ENCODE measurements at places on chromosomes 7 and 10. TPM values are rescaled to one million over a fixed set of nuclear protein-coding genes. Genes with fewer than 3 reads are reported as not detected.
A peak's percentile ranks its signal among the peaks of the same experiment; 100 is the strongest.

Gene PKD1L1
- total RNA-seq, result 0.18 TPM

Gene ZNF727
- not detected for total RNA-seq

DNA sequence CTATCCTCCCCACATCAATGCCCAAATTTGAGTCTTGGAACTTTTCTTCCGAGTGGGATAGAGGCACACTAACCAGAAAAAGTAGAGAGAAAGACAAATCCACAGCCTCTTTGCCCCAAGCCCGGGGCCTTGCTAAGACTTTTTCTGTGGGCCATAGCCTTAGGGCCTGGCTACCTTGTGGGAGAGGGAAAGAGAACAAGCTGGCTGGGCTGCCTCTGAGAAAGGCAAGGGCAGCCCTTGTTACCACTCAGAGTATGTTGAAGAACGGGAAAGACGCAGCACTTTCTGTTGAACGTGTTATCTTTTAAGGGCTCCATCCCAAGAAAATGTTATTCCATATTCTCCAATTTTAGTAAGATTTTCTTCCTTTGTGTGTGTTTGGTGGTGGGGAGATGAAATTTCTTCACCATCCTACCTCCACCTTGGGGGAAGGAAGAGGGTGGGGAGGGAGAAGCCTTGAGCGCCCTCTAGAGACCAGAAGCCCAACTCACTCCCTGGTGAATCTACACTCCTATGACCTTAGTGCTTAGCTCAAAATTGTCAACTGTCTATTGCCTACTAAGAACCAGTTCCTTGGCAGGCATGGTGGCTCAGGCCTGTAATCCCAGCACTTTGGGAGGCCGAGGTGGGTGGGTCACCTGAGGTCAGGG, 3.9 kb upstream of the NRF1 start:
- H3K36me3 ChIP-seq, result peaks cover 20% of the 10 kb centered on the region
- H3K27ac ChIP-seq, result no peak overlapping the region
- no peak overlapping the region for H3K4me3 ChIP-seq
- DNase-seq, result peak; percentile 86
- H3K4me1 ChIP-seq, result no peaks in the 10 kb centered on the region
- no peaks in the 10 kb centered on the region for H3K27me3 ChIP-seq

DNA sequence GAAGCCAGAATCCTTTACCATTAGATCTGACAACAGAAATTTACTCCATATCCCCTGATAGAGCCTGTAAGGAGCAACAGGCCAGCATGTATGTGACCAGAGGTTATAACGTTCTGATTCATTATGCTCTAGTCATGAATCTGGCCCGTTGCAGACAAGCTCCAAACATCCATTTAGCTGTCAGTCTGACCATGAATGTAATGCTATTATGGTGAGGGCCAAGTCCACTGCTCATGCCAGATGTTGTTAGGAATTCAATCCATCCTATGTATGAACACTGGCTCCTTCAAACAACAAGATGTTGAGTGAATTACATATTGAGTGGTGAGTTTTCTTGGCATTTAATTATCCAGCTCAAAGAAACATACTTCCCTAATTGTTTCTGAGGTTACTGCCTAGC, 610.1 kb upstream of the ANKRD30A start:
- H3K4me1 ChIP-seq, result no peaks in the 10 kb centered on the region
- H3K4me3 ChIP-seq, result no peak overlapping the region
- H3K27me3 ChIP-seq, result no peaks in the 10 kb centered on the region
- no peak overlapping the region for H3K27ac ChIP-seq
- DNase-seq, result no peak
- no peaks in the 10 kb centered on the region for H3K36me3 ChIP-seq

DNA sequence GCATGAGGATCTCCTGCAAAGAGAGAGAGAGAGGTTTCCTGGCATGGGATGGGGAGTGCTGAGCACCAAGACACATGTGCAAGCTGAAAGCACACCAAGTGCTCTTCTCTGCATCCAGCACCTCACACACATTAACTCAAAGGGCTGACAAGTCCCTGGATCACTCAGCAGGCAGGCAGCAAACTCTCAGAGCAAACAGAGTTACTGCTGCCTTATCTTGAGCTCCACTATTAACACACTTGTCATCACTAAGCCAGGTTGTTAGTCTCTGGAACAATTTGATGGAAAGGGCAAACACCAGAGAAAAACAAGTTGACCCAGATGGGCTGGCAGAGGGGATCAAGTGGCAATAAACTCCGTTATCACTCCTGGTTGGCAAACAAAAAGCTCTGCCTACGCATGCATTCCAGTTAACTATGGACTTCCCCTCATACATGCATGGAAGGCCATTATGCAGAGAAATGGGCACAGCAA, 349.9 kb downstream of the KCNMA1 start:
- no peak overlapping the region for H3K27ac ChIP-seq
- H3K4me3 ChIP-seq, result peak overlapping the region; percentile 9
- peaks cover 21% of the 10 kb centered on the region for H3K27me3 ChIP-seq
- peaks cover 41% of the 10 kb centered on the region for H3K4me1 ChIP-seq

GRCh38 chr7:135905355-135905754, 71.8 kb downstream of the MTPN start:
- peaks cover 5% of the 10 kb centered on the region for H3K4me1 ChIP-seq
- DNase-seq, result no peak
- peaks cover 9% of the 10 kb centered on the region for H3K27me3 ChIP-seq
- H3K4me3 ChIP-seq, result no peak overlapping the region
- no peak overlapping the region for H3K27ac ChIP-seq

DNA sequence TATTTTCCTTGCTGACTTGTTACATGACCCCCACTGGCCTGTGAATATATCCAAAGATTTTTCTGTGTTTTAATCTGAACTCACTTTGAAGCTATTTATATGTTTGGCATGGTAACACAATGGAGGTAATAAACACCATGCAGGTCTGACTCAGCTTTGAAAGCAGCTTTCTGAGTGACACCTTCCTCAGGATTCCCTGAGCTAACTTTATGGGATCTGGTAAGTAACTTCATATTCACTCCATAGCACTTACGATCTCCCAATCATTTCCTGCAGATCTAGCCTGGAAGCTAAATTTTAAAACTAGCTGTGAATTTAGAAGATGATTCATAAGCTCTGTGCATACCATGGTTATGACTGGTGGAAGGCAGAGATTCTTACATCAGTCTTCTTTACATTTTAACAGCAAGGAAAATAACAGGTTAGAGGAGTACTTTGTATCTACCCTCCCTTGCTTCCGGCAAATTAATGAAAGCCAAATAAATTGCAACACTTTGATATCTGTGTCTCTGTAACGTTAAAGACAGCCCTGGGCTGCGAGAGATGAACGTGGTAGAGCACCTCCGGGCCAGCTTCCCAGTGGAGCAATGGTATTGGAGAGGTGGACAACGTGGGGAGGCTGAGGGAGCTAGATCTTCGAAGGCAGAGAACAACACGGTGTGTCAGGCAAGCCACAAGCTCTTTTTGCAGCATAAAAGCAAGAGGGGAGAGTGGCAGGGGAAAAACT, 170.2 kb upstream of the KLF14 start:
- no peak for DNase-seq
- no peaks in the 10 kb centered on the region for H3K36me3 ChIP-seq
- H3K27ac ChIP-seq, result no peak overlapping the region
- H3K4me3 ChIP-seq, result no peak overlapping the region

DNA sequence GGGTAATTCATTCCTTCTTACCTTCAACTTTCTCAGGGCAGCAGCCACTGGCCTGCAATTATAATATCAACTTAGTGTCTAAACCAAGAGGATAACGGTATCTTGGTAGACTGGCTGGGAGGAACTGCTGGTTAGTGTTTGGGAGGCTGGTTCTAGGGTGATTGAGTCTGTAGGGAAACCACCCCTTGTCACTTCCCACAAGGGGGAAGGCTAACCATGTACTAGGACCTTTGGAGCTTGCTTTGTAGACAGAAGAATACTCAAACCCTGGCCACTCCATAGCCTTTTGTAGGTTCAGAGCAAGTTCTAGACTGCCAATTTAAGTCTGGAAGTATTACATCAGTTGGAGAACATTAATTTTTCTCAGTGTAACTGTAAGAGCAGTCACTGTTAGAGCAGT, 51.3 kb downstream of the NHLRC2 start:
- H3K36me3 ChIP-seq, result peaks cover 84% of the 10 kb centered on the region
- no peaks in the 10 kb centered on the region for H3K4me1 ChIP-seq
- no peaks in the 10 kb centered on the region for H3K27me3 ChIP-seq
- no peak overlapping the region for H3K4me3 ChIP-seq
- DNase-seq, result no peak

GRCh38 chr7:32937344-32938174, 19.7 kb upstream of the FKBP9 start:
- H3K4me1 ChIP-seq, result no peaks in the 10 kb centered on the region
- no peak for DNase-seq
- peaks cover 5% of the 10 kb centered on the region for H3K27me3 ChIP-seq
- H3K36me3 ChIP-seq, result no peaks in the 10 kb centered on the region
- no peak overlapping the region for H3K4me3 ChIP-seq
- H3K27ac ChIP-seq, result no peak overlapping the region

DNA sequence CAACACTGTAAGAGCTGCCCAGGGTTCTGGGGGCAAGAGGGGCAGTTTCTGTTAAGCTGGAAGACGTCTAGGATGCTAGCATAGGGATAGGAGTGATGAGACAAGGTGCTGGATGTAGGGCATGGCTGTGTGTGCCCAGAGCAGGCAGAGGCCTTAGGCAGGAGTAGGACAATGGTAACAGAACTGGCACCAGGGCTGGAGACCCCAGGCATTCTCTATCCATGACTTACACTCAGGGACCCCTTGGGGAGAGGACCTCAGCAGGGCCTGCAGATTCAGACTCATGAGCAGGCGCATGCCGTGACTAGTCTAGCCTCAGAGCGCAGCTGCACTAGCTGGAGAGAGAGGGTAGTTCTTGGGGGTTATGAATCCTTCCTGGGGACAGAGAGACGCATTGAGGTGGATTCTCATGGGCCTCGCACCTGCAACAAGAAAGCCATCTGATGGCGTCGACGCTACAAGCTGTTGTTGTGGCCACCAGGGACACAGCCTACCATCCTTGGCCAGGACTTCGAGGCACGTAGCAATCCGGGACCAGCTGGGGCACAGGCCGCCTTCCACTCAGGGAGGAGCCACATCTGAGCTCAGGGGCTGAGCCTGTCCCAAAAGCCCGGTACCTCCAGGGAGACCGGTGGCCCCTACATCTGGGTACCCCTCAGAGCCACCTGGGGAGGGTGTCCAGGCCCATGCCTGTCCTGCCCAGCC, 474.1 kb downstream of the PTPRN2 start:
- H3K27ac ChIP-seq, result no peak overlapping the region
- H3K27me3 ChIP-seq, result no peaks in the 10 kb centered on the region
- no peaks in the 10 kb centered on the region for H3K4me1 ChIP-seq

GRCh38 chr10:132420981-132421846, 24.2 kb downstream of the PWWP2B start:
- H3K27me3 ChIP-seq, result no peaks in the 10 kb centered on the region
- H3K36me3 ChIP-seq, result no peaks in the 10 kb centered on the region
- H3K4me3 ChIP-seq, result no peak overlapping the region

DNA sequence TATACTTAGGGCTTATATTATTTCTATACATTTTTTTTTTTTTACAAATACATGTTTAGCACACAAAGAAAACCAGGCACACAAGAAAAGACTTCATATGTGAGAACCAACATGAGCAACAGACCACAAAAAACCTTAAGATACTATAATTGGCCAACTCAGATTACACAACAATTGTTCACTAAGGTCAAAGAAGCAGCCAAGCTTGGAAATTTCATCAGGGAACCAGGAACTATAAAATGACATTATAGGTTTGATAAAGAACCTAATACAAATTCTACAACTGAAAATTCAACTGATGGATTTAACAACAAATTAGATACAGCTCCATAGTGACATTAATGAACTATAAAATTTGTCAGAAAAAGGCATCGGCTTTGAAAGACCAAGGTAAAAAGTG, 4.4 kb upstream of the LUC7L2 start:
- no peaks in the 10 kb centered on the region for H3K27me3 ChIP-seq
- no peak for DNase-seq
- no peaks in the 10 kb centered on the region for H3K36me3 ChIP-seq
- H3K27ac ChIP-seq, result no peak overlapping the region

- no peak overlapping the region for H3K4me3 ChIP-seq
- peaks cover 4% of the 10 kb centered on the region for H3K36me3 ChIP-seq
- H3K4me1 ChIP-seq, result peaks cover 8% of the 10 kb centered on the region
- DNase-seq, result no peak
These were observed 236.7 kb downstream of the DIP2C start for GRCh38 chr10:452512-453426.

GRCh38 chr7:93575555-93576399, 1.3 kb upstream of the CALCR start:
- H3K36me3 ChIP-seq, result peaks cover 4% of the 10 kb centered on the region
- H3K27me3 ChIP-seq, result peaks cover 50% of the 10 kb centered on the region
- peak overlapping the region; percentile 86 for H3K4me3 ChIP-seq
- H3K4me1 ChIP-seq, result no peaks in the 10 kb centered on the region
- no peak overlapping the region for H3K27ac ChIP-seq

DNA sequence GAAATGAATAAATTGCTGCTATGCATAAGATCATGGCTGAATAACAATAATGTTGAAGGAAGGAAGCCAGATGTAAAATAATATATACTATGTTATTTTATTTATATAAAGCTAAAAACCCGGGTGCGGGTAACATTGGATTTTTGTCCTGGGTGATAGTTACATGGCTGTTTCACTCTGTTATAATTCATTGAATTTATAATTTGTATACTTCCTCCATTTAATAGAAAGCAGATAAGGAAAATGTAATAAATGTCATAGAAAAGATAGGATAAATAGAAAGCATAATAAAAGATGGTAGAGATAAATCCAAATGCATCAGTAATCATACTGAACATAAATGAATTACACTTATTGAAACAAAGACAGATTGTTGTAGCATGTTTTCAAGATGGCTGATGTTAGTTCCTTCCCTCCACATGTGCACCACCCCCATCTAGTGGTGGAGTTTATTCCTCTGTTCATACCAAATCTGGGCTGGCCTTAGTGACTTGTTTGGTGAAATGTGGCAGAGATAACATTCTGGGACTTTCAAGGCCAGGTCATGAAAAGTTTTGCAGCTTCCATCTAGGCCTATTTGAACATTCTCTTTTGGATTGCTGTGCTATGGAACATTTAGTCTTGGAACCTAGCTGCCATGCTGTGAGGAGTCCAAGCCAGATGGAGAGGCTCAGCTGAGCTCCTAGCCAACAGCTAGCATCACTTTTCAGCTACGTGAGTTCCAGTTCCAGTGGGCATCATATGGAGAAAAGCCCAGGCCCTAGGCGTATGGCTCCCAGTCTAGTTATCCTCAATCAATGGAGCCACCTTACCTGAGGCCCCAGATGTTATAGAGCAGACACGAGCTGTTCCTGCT, 46.9 kb downstream of the AHCYL2 start:
- H3K36me3 ChIP-seq, result peaks cover 8% of the 10 kb centered on the region
- H3K27me3 ChIP-seq, result no peaks in the 10 kb centered on the region
- peak; percentile 85 for DNase-seq
- no peak overlapping the region for H3K4me3 ChIP-seq
- no peak overlapping the region for H3K27ac ChIP-seq

All from endodermal cell (in vitro differentiated cells).